Left renal cortex interstitium (tissue), 4 donors: ENCODE measurements at places on chromosomes 6 and 20. TPM values are rescaled to one million over a fixed set of nuclear protein-coding genes. Genes with fewer than 3 reads are reported as not detected.
A peak's percentile ranks its signal among the peaks of the same experiment; 100 is the strongest.

DNA sequence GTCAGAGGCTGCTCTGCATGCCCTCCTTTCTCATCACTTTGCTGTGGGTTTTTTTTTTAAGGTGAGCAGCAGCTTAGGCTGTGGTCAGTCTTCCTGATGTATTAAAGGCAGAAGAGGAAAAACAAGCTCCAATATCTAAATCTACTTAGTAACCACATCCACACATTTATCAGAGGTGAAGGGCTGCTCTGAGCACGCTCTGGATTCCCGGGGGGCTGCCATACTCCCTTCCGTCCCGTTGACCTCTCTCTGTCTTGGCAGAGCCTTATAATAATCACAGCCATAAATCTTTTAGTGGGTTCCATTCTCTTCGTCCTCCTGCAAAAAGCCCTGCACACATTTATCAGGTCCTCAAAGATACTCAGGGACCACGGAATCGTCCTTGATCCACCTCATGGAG lies 2.7 kb upstream of the LEMD2 start:
- no peak for DNase-seq

DNA sequence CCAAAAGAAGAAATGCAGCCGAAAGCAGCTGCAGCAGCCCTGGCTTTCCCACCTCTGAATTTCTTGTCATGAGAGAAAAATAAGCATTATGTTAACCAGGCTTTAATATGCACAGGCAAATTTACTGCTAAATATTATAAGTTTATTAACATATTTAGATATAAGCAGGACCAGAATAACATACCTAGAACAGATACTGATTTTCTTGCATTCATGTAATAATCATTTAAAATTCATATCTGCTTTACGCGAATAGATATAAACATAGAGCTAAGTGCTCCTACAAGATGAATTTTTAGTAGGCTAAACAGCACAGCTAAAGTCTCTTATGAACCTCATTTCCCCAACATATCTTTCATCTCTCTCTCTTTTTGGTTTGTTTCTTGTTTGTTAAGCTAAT lies 14.7 kb downstream of the CD93 start:
- no peak for DNase-seq

GRCh38 chr20:9523636-9524035 lies 9.2 kb downstream of the LAMP5 start:
- no peak for DNase-seq

Gene B3GALT4
- polyA plus RNA-seq = 4.9 TPM

Gene HLA-DRB1
- polyA plus RNA-seq = 58.8 TPM

Gene PNLDC1
- 0.24 TPM for polyA plus RNA-seq

Gene CLPSL2
- polyA plus RNA-seq = not detected

DNA sequence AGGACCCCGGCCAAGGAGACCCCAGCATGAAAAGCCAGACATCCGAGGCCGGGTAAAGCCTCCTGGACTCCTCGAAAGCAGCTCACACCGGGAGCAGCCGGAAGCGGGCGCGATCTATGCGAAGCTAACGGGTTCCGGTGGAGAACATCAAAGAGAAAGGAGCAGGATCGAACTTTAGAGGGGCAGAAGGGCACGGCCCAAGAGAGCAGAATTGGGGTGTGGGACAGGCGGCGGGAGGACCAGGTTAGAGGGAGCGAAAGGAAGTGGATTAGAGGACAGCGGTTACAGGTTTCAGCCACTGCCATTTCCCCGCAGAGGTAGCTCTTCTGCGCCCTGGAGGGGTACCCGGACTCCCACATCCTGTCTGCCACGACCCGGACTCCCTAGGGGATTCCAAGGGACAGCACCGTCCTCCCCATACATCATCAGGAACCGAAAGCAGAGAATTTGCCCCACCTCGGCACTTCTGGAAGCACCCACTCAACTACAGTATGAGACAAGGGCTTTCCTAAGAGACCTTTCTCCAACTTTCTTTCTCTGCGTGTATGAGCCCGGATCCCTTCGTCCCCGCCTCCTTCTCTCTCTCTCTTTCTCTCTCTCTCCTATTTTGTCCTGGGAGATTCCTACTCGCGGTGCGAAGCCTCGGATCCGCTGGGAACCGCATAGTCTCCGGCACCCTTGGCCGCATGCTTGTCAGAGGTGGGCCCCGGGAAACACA lies 507 bp upstream of the VGLL2 start:
- DNase-seq = no peak

DNA sequence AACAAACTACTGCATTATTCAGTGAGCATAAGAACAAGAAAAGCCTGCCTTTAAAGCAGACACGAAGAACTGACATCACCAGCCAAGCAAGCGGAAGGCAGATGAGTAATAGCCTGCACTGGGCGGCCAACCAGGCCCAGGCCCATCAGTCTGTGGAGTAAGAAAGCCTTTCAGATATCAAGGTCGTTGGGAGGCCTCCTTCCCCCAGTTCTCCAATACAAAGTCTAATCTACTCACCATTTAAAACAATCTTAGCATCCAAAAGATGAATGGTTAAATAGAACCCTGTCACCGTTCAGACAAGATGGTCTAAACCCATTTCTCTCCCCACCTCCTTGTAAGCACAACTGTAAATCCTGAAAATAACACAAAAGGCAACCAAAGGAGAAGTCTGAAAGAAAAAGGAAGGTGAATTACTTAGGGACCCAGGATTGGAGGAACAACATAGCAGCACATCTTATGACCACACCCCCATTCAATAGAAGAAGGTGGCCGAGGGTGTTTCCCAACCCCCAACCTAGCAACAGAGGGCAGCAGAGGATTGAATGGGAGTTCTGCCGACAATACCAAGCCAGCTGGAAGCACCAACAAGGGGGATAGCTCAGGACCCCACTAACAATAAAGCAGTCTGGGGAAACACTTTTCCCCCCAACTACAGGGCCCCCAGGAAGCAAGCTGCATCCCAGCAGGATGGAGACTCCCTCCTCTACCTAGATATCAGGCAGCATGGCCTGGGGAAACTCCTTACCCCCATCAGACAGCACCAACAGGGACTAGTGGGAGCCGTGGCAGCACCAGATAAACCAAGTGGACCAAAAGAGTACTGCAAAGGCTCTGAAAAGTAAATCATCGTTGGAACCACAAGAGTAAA lies 67.9 kb downstream of the ZHX3 start:
- no peak for DNase-seq

GRCh38 chr6:90442366-90442765 lies 144.5 kb downstream of the MAP3K7 start:
- no peak for DNase-seq

DNA sequence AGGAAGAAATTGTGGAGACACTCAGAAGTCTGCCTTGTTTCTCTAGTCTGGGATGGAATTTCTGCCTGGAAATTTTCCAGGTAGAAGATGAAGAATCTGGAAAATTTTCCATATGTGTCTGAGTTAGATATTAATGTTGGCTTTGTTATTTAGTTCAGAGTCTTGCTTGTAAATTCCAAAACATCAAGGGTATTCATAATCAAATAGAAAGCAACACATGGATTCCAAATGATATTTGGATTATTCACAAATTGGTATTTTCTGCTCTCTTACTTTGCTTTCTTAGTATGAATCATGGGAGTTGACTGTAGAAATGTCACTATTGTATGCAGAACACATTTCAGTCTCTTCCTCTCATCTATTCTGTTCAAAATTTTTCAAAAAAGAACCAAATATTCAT lies 116.0 kb downstream of the GRIK2 start:
- DNase-seq = no peak

Gene TOMM6
- polyA plus RNA-seq = 212 TPM

- no peak for DNase-seq
Measured at GRCh38 chr20:63403403-63404105, 42.4 kb upstream of the CHRNA4 start.

GRCh38 chr6:100575921-100576320 lies 111.2 kb upstream of the SIM1 start:
- no peak for DNase-seq

DNA sequence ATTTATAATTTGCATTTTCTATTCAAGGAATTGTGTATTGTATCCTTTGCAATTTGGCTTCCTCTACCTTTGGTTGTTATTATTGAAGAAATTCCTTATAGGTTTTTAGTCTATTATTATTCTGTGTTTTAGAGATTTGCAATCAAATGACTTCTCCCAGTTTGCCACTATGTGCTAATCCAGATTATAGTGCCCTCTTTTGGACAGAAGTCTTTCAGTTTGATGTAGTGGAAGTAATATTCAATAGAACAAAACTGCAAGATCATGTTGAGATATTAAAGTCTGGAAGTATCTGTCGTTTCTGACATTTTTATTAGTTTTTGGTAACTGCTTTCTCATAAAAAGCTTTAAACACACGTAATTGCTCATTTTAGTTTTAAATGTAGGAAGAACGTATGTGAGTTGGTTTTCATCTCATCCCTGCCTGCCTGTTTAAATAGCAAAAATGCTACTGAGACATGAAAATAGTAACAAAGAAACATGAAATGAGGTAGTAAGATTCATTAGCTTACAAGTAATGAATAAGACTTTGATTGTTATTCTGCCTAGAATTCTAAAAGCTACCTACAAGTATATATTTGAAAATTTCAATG lies 72.8 kb downstream of the RTN4IP1 start:
- DNase-seq = no peak

Gene CAPN11
- 0.38 TPM for polyA plus RNA-seq

GRCh38 chr20:59985864-59986263 lies 27.6 kb downstream of the CDH26 start:
- no peak for DNase-seq

- DNase-seq = no peak
Measured at GRCh38 chr6:151057061-151057460, 182.7 kb upstream of the AKAP12 start.

Gene BPI
- not detected for polyA plus RNA-seq

GRCh38 chr6:150263765-150264404 lies 104.9 kb upstream of the IYD start:
- DNase-seq = no peak

DNA sequence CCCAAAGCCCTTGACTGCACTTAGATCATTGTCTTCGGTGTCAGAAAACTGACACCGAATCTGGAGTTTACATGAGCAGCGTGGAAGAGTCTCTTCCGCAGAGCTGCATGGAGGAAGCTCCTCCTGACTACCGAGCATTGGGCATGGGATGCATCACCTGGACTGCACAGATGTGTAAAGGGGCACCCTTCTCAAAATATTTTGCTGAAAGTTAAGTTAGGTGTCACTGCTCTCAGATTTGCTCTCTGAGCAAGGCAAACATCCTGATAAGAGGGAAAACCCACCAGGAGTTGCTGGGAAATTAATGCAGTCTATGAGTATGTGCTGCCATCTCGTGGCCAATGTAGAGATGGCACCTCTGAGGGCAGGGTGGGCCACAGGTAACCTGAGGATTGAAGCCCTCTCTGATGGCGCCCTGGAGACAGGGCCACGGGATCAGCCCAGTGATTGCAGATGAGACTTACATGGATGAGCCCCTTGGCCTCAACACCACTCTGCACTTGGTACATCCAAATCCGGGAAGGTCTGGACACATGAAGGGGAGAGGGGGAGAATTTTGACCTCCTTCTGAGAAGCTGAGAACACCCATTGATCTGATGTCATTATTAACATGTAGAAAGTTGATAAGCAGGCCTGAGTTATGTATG lies 129.9 kb downstream of the LPA start:
- peak; percentile 58 for DNase-seq

DNA sequence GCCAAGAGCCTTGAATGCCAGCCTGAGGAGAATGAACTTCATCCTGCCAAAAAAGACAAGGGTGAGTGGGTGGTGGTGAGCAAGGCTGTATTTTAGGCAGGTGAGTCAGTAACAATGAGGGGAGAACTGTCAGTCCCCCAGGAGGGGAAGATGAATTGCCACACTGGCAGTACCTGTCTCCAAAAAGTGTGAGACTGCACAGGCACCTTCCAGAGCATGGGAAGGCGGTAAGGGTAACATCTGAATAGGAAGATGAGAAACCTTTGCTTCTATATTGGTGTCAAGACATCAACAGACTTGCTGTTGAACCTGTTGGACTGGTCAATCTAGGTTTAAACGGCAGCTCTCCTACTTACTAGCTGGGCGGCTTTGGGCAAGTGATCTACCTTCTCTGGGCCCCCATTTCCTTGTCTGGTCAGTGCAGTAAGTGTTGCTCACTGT lies 30.9 kb downstream of the STK35 start:
- DNase-seq = no peak

Gene ARG1
- polyA plus RNA-seq = 4.3 TPM

DNA sequence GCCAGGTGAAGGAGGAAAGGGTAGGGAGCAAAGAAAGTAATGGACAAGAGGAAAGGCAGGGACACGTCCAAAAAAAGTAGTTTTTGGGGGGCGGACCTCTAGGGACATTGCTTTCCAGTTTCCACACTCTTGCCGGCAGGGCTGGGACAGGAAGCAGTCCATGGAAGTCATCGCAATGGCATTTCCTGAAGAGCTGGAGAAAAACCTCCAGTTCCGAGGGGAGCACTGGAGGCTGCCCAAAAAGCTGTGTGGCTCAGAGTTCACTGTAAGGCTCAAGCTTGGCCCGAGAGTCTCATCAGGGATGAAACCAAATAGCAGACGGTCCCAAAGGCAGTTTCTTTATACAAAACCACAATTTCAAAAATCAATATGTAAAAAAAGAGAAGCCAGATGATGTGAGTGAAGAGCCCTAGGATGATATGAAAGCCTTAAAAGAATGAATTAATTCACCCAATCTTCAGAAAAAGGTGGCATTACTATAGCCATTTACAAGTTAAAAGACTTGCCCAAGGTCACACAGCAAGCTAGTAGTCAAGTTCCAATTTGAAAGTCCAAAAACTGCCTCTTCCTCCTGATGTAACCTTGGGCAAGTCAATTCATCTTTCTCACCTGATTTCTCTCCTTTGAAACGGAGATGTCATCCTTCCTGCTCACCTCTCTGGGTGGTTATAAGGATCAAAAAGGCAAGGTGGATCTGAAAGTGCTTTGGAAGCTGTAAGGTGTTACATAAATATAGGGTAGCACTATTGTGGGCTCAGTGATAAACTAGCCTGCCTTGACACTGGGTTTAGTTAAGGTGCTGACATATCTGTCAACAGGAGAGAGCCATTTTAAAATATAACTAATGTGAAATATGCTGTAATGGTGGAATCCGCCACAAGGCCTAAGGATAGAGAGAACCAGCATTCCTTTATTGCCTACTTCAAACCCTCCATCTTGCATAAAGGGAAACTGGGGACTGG lies 9.1 kb downstream of the BCL2L1 start:
- DNase-seq = no peak

DNA sequence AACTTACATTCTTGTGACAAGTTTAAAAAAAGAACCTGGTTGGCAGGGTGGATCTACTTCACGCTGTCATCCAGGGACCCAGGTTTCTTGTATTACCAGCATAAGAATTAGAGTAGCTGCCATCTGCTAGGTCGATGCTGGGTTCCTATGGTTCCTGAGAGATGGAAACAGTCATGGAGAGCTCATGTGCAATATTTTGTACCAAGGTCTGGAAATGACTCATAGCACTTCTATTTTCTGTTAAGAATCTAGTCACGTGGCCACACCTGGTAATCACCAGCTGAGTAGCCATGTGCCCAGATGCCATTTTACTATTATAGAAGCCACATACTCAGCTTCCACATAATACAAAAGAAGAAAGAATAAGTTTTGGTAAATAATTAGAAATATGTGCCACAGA lies 171.3 kb downstream of the CD83 start:
- no peak for DNase-seq

Gene HSPA12B
- 19.7 TPM for polyA plus RNA-seq

Gene SPAG4
- polyA plus RNA-seq = 3.4 TPM

GRCh38 chr20:3238616-3239025 lies 369 bp downstream of the SLC4A11 start:
- DNase-seq = no peak
